ENCODE measurements at places on chromosomes 12 and 14.

GRCh38 chr14:83171761-83172160 lies 1638.1 kb upstream of the SEL1L start:
- no peak for DNase-seq

DNA sequence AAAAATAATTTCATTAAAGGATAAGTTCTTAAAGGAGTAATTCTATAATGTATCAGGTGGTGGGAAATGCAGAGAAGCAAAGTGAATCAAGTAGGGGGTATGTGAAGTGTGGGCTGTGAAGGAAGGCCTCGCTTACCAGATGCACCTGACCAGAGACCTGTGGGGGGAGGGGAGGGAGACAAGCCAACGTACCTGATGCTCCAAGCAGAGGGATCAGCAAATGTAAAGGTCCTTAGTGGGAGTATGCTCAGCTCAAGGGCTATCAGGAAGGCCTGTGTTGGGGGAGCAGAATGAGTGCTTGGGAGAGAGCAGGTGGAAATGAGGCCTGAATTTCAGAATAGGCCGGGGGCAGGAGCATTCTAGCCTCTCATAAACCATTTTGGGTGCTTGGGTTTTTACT lies 57.1 kb downstream of the ANO4 start:
- DNase-seq: no peak

GRCh38 chr12:96420277-96420835 lies 20.1 kb upstream of the CDK17 start:
- no peak for DNase-seq

DNA sequence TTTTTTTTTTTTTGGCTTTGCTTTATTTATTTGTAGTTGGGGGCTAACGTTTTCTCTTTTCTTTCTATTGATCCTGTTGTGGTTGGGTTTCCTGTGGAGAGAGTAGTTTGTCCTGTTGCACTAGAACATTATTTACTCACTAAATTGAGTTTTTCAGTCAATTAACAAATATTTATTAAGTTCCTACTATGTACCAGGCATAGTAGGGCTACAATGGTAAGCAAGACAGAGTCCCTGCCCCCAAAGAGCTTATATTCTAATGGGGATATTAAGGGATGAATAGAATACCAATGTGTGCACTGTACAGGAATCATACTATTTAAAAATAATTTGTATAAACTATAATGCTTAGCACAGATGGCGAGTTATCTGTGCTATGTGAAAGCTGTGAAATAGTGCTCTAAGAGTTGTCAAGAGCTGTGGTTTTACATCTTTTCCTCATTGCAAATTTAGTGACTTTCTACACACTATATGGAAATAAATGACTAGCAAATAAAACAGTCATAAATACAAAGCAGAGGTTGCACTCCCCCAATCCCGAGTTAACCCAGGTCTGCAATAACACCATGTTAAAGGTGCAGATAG lies 94.9 kb downstream of the GPR135 start:
- no peak for DNase-seq

DNA sequence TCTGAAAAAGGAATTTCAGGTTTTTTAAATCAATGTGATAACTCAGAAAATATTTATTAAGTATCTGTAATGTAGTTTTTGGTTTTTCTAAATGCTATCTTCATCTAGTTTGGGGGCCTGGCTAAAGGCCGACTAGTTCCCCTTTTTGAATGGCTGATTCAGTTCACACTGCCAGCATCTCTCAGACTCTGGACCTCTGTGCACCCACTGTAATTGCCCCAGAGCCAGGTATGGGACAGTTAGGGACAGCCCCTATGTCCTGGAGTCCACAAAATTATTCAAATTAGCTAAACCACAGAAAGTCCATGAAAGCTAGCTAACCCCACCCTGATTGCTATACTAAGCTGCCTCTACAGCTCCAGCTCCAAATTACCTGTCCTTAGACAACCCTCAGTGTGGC lies 49.1 kb upstream of the RGS6 start:
- DNase-seq: no peak

DNA sequence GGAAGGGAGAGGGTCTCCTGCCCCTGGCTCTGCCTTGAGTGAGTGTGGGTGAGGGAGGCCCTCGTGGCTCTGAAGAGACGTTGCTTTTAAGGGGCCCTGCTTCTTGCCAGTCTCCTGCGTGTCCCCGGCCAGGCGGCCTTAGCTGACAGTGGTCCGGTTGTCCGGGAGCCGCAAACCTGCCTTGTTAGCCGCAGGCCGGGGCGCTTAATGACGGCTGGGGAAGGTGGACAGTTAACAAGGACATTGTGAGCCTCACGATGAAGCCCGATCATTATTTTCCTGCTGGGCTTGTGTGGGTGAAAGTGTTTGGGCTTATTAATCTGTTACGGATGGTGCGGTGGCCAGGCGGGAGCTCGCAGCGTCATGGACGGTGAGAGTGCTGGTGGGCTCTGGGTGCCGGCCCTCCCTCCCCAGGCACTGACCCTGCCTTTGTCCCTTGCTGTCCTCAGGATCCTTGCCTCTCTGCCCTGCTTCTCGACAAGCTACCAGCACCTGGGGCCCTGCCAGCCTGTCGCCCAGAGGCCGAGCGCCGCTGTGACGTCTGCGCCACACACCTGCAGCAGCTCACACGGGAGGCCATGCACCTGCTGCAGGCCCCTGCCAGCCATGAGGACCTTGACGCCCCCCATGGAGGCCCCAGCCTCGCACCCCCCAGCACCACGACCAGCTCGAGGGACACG lies 13.3 kb downstream of the KIF26A start:
- DNase-seq: no peak

GRCh38 chr12:55636116-55636655 lies 506 bp upstream of the OR10P1 start:
- no peak for DNase-seq

DNA sequence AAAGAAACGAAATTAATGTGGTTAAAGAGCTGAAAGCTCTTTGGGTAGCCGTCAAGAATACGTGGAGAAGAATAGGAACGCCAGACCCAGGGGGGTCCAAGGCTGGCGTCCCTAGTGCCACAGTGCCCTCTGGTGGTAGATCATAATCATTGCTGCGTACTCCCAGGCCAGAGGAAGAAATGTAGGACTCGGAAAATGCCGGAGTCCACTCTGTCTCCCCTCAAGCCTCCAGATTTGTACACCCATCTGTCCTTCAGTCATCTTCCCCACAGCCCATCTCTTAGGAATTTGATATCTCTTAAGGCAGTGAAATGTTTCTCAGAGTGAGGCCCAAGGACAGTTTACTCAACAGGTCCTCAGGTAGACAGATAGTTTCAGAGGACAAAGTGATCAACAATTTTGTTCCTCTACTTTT lies 25.4 kb upstream of the PLEKHG6 start:
- peak; percentile 40 for DNase-seq

DNA sequence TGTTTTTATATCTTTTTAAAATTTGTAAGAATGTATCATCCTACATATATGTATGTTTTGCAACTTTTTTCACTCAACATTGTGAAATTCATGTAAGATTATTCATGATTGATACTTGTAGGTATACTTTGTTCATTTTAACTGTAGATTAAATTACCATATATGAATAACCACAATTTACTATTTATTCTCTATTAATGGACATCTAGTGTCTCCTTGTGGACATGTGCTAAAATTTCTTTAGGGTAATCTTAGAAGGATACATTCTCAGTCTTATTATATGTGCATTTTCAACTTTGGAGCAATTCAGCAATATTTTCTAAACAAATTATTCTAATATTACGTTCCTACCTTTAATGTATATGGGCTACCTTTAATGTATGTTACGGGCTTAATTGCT lies 192.4 kb downstream of the FUT8 start:
- DNase-seq: no peak

- DNase-seq: peak; percentile 39
These were observed at the start of gene CABP1 for GRCh38 chr12:120639771-120640721. Gene CABP1 (plus strand): TSS chr12:120640626. CDS start chr12:120640686, 60 bp downstream.

GRCh38 chr12:68391937-68392336 lies 59.8 kb upstream of the MDM1 start:
- DNase-seq: no peak

DNA sequence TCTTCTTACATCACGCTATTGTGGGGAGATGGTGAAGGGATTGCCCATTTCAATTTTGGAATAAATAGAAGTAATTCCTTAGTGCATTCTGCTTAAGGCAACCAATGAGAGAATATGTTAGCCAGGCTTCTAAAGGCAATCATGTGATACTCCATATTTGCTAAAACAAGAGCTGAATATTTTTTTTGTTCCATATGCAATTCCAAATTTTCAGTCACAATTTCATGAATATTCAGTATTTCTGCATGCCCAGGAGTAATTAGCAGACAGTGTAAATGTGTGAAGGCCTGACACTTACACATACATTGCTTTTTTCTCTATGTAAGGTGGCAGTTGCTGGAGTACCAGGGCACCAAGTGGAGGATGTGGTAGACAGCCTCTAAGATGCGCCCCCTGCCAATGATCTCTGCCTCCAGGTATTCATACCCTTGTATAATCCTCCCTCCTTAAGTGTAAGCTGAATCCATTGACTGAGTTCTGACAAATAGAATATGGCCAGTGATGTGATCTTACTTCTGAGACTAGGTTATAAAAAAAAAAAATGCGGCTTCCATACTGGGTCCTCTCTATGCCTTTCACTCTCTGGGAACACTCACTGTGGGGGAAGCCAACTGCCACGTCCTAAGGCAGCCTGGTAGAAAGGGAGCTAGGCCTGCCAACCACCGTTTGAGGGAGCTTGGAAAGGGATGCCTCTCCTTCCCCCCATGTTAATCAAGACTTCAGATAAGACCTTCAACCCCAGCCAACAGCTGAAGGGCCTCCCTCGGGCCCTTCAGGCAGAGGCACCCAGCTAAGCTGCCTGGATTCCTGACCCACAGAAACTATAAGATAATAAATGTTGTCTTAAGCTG lies 62.7 kb upstream of the PTGR2 start:
- no peak for DNase-seq

GRCh38 chr12:77722536-77722935 lies 108.2 kb upstream of the NAV3 start:
- DNase-seq: no peak

GRCh38 chr14:23153851-23154796 lies 29.3 kb downstream of the SLC7A8 start:
- DNase-seq: peak; percentile 48

- no peak for DNase-seq
These were observed 663 bp upstream of the LIN7A start for GRCh38 chr12:80938397-80938796.

DNA sequence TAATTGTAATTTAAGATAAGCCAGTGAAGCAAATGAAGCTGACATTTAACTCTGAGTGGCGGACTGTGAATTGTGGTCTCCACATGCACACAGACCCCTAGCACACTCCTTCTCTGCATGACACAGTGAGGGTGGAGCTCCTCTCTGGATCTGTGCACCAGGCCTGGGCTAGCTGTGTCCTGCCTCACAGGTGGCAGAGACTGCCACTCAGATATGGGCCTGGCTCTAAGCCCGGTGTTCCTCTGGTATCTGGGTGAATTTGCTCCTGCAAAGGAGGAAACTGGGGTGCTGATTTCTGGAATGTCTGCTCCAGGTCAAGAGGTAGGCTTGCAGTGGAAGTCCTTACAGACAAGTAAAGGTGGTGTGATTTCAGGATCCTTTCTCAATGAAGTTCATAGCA lies 282.4 kb downstream of the FOXN3 start:
- DNase-seq: no peak

DNA sequence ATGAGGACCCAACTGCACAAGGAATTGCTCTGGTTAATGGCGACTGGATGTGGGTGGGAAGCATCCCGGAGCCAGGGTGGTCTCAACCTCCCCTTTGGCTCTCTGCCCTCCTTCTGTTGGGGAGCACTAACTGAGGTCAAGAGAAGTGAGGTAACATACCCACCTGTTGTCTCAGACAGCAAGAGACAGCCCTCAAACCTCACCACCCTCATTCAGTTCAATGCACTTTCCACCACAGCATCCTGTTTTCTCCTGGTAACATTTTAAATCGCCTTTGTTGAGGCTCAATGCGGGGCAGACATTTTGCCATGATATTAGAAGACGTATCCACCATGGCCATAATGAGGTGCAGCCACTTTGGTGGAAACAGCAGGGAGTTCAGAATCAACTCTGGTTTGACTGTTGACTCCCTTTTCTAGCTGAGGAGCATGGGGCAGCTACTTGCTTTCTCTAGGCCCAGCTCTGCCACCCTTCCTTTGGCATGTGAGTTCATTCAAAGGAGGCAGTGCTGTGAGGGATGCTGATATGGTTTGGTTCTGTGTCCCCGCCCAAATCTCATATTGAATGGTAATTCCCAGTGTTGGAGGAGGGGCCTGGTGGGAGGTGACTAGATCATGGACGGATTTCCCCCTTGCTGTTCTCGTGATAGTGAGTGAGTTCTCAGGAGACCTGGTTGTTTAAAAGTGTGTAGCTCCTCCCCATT lies 338.6 kb downstream of the PCNX1 start:
- DNase-seq: no peak

DNA sequence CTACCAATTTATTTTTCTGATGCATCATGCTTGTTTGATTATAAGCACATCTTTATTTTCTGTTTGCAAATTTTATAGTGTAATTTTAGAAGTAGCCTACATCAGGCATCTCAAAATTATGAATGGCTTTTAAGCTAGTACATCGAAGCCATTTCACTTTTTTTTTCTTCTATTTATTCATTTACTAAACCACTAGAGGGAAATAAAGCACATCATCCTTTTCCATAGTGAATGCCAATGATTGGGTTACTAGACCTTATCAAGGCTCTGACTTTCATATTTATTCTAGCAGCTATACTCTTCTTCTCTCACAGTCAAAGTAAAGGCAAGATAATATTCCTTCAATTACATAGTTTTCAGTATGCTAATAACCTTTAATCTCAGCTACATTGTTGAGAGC lies 736.4 kb upstream of the LRFN5 start:
- DNase-seq: no peak

DNA sequence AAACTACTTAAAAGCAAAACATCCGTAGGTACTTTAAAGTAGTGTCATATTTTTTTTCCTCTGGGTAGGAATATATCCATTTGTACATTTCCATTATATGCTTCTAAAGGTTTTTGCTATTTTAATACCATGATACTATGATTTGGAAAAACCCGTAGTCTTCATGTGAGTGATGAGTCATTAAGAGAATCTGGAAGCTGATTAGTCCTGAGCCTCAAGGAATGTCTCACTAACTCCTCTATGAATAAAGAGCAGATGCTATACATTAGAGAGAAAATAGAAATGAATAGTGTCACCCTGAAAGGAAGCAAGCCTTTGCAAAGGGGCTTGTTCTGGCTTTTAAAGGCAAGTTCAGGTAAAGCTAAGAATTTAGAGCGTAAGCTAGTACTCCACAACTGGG lies 432.1 kb downstream of the CCDC91 start:
- DNase-seq: no peak

- DNase-seq: no peak
These were observed 302.5 kb downstream of the EMP1 start for GRCh38 chr12:13499008-13499407.

- DNase-seq: no peak
These were observed 21.8 kb downstream of the LMO3 start for GRCh38 chr12:16583969-16584745.

DNA sequence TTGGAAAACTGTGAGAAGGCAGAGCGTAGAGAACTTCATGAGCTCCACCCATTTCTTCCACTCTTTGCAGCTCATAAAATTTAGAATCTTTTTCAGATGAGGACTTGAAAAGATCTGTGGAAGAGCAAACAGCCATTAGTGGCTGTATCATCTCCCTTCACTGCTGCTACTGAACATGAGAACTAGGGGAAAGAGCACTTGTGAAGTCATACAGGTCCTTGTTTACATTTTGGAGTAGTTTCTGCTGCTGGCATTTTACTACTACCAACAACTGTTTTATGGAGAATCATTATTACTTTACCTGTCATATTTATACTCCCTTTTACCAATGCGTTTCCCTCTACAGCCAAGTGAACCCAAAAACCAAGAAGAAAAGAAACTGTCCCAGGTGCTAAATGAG lies 41.0 kb downstream of the RPGRIP1 start:
- DNase-seq: no peak

- no peak for DNase-seq
These were observed 67.9 kb upstream of the BEGAIN start for GRCh38 chr14:100654814-100655740.

All from mesothelial cell of epicardium (in vitro differentiated cells).